NCI-H1417 (cell line): ENCODE measurements at places on chromosomes 6 and 20.

DNA sequence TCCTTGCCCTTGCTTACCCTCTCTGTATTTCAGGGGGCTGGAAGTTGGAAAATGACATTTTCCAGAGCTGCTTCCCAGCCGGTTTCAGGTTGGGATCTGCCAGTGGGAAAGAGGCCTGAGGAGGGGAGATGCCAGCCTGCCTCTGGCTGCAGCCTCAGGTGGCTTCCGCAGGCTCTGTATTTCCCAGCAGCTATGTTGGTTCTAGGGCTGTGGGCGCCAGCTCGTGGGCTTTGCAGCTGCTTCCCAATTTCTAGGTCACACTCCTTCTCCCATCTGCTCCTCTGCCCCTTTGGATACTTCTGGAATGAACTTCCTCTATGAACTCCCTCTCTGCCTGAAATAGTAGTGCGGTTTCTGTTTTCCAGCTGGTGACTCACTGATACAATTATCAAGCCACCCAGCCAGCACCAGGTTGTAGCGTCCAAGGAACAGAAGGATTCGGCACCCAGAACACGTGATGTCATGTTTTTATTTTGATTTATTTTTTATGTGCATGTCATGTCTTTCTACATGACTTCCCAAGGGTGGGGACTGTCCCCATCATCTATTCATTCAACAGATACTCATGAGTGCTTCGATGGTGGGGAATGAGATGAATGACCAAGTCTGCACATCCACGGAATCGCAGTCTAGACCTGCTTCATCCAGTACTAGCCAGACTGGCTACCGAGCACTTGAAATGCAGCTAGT lies 38.0 kb downstream of the TGM2 start:
- no peak for DNase-seq

DNA sequence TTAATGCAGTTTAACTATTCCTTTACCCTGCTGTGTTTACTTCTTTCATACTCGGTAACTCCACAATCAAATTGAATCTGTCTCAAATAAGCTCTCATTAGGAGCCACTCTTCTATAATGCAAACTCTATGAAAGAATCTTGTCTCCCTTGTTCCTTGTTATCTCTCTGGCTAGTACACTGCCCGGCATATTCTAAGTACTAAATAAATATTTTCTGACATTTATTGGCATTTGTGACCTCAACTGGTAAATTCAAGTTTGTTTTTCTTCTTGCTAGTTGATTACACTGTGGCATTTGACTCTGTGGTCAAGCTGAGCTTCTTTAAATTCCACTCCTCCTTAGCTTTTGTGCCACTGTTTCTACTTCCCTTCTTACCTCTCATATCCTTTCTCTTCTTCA lies 237.6 kb upstream of the KHDRBS2 start:
- DNase-seq = no peak

GRCh38 chr6:30234356-30234755 lies 21.1 kb upstream of the TRIM26 start:
- no peak for DNase-seq

GRCh38 chr6:81752084-81752920 lies at the start of gene TENT5A:
Gene TENT5A, minus strand, starts transcription at chr6:81752681. Its CDS starts 540 bp downstream, at chr6:81752141.
- peak; percentile 66 for DNase-seq

DNA sequence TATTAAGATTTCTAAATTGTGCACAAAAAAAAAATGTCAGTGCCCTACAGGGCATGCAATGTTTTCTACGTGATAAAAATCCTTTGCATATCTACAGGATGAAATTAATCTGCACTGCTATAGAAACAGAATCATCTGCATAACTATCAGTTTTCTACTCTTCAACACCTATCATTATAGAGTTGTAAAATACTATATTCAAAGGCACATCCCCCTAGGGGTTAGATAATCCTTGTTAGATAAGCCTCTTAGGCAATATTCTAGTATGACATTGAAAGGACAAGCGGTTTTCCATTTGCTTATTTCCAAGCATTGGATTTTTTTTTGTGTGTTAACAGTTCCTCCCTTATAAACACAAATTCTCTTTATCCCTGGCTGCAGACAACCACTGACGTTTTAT lies 98.7 kb upstream of the LAMA2 start:
- peak; percentile 35 for DNase-seq
